ENCODE measurements at places on chromosomes 13 and 19.

DNA sequence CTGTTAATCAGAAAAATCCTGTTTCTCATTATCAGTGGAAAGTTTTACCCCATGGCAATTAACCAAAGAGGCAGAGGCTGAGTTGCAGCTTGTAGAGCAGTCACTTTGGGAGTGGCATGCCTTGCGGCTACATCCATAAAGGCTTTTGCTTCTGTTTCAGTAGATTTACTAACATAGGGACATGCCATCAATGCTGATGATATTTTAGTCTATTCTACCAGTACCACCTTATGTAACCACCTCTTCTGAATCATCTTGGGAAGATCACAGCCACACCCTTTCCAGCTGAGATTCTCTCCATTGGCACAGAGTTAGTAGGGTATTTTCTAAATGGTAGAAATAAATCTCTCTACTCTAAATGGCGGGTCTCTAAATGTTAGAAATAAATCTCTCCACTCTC lies 37.5 kb downstream of the POSTN start:
- no peak for DNase-seq

DNA sequence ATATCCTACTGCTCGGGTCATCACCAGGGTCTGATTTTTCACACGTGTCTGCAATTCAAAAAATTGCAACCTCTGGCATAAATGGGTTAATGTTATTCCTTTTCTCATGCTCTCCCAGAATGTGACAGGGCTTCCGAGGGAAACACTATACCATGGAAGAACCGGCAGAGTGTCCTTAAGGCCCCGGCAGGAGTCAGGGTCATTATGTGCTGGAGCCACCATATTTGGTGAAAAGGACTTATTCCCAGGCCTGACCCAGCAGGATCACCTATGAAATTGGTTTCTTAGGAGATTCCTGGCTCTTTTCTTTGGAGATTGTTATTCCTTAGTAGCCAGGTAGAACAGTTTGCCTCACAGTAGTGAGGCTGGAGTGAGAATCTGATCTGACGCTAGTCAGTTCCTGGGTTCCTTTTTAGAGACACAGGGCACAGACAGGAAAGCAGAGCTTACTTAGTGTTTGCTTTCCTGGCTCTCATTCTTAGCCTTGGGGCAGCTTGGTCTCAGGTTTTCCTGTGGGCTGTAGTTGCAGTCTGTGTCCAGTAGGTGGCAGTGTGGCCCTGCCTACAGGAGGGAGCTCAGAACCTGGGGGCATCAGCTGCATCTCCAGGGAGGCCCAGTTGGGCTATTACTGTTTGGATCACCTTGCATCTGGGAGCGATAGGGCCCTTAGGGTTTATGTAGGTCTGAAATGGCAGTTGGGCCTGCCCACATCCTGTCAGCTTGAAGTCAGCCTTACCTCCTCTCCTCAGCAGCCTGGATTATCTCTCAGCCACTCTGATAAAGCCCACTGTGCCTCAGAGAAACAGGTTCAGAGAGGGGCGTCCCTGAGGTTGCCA lies 12.4 kb downstream of the SNRNP70 start:
- DNase-seq, result peak; percentile 73

- no peak for DNase-seq
Observed at GRCh38 chr13:65585346-65585745, 1644.8 kb downstream of the PCDH9 start.

DNA sequence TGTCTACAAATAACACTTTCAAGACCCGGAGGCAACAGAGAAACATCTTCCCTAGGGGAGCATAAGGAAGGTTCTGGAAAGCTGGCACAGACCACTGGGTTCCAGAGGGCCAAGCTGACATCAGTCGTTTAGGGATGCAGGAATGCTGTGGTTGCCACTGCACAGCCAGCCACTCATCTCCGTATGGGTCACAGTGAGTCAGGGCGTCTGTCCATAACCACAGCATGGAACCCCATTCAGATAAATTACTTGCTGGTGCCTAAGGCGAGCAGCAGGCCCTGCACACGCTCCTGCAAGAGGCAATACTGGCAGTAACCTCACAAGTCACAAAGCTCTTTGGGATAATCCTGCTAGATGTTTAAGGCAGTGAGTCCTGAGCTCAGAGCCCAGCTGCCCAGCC lies 140.9 kb upstream of the UBL3 start:
- DNase-seq, result no peak

GRCh38 chr13:21079761-21080592 lies 18.6 kb upstream of the LATS2 start:
- DNase-seq, result no peak

Data from CD4-positive, alpha-beta T cell treated with Interleukin-6 for 4 hours (primary cell).